ENCODE measurements at places on chromosomes 12 and 14.

DNA sequence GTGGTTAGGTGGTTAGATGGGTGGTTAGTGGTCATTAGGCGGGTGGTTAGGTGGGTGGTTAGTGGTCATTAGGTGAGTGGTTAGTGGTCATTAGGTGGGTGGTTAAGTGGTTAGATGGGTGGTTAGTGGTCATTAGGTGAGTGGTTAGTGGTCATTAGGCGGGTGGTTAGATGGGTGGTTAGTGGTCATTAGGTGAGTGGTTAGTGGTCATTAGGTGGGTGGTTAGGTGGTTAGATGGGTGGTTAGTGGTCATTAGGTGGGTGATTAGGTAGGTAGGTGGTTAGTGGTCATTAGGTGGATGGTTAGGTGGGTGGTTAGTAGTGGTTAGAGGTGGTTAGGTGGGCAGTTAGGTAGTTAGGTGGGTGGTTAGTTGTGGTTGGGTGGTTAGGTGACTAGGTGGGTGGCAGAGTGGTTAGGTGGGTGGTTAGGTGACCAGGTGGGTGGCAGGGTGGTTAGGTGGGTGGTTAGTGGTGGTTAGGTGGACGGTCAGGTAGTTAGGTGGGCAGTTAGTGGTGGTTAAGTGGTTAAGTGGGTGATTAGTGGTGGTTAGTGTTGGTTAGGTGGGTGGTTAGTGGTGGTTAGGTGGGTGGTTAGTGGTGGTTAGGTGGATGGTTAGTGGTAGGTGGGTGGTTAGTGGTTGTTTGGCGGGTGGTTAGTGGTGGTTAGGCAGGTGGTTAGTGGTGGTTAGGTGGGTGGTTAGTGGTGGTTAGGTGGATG, 8.0 kb upstream of the TMEM119 start:
- DNase-seq: no peak

DNA sequence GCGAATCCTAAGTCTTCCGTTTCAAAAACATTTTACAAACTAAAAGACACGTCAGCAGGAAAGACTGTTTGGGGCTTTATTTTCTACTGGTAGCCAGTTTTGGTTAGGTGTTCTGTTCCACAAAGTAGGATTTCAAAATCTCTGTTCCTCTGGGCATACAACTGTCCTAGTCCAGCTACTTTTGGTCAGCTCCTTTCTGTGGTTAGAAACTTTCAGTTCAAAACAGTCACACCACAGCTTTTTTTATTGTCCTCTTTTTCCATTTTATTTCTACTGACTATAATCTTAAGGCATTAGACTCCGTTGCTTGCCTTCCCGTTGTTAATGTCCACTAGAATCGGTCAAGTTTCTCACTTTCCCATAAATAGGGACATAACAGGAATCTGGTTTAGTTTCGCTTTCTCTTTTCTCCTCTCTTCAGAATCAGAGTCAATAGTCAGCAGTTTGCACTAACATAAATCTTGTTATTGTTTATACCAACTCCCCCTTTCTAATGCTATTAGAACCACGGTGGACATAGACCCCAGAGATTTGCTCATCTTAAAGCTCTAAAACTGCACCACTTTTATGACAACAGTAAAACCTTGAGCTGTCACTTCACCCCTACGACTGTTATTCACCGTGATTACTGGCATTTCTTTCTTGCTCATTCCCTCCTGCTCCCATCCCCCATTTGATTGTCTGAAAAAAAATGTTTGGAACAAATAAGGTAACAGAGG, 41.5 kb upstream of the NPAS3 start:
- no peak for DNase-seq

GRCh38 chr12:120132054-120132836, 15.7 kb upstream of the RAB35 start:
- DNase-seq: no peak

DNA sequence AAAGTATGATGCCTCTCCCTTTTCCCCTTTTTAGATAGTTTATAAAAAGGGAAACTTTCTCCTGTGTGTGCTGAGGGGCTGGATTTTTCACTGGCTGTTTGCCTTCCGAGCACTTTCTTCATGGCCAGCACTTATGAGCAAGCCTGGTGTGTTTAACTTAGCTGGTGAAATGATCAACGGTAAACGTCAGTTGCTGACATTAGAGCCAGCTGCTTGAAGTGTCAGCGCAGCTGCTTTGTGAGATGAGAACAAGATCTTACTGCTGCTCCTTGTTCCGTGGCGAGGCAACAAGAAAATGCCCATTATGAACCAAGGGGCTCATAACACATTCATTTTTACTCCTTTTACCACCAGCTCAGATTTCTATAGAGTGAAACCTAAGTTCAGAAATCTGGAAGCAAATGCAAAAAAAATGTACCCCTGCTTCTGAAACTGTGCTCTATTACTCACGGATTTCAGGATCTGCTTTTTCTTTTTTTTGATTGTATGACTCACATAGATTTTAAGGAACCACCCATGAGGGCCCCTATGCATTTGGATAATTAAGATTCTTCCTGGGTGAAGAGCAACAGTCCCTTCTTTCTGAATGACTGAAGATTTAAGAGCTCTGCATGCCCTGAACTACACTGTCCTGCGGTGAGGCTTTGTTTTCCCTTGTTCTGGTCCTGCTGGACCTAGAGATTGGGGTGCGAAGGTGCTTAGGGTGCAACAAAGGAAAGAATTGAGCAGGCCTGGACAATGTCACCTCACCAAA, 74.3 kb upstream of the CPM start:
- peak; percentile 87 for DNase-seq

GRCh38 chr14:71319666-71320065, 412.4 kb downstream of the PCNX1 start:
- no peak for DNase-seq

Measured in skeletal muscle cell (primary cell).